Activated T-helper 9 cell treated with anti-CD3 and anti-CD28 coated beads, Interleukin-2, amount 50 U/mL, for 16 hours (primary cell): ENCODE measurements at places on chromosomes 5 and 9.

DNA sequence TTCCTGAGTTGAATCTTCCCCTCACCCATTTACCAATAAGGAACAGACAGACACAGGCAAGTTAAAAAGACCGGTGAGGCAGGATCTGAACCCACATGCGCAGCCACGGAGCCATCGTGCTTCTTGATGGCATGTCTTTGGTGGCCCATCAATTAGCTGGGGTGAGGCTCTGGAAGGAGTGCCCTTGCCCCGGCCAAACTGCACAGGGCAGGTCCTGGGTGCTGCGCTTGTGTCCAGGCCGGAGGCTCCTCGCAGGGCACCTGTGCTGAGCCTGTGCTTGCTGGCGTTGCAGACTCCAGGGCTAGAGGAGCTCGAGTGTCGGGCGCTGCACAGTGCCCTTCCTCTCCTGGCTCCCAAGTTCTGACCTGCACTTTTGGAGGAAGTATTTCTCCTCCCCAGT is 66.4 kb downstream of the PSMB7 start:
- no peak for DNase-seq

- DNase-seq, result no peak
Measured at GRCh38 chr9:111943200-111943599, 46.6 kb downstream of the UGCG start.

DNA sequence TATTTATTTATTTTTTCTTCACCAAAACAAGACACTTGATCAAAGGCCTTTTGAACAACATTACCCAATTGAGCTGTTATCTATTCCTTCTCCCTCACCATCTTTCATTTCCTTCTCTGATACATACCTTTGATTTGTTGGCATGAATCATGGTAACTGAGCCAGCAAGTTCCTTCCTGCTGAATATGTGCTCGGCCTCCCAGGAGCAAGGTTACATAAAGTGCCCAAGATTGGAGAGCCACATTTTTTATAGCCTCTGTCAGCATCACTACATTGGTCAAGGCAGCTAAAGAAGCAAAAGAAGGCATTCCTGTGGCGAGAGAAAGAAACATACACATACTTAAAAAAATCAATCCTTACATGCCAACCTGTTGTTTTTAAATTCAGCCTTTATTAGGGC is 369.6 kb downstream of the CYLC2 start:
- no peak for DNase-seq

- no peak for DNase-seq
Measured at GRCh38 chr5:87686975-87687374, 274.2 kb upstream of the CCNH start.

- DNase-seq, result no peak
Measured at GRCh38 chr5:141958113-141958512, at the start of gene PCDH12. TSS of gene PCDH12 (minus strand) at chr5:141958202. CDS start at chr5:141957851, 351 bp downstream.

- DNase-seq, result no peak
Measured at GRCh38 chr5:8474569-8474930, 605.6 kb downstream of the MTRR start.

- no peak for DNase-seq
Measured at GRCh38 chr9:21029661-21030060, 1.8 kb downstream of the HACD4 start.

- no peak for DNase-seq
Measured at GRCh38 chr5:142756576-142756975, 13.6 kb upstream of the ARHGAP26 start.

DNA sequence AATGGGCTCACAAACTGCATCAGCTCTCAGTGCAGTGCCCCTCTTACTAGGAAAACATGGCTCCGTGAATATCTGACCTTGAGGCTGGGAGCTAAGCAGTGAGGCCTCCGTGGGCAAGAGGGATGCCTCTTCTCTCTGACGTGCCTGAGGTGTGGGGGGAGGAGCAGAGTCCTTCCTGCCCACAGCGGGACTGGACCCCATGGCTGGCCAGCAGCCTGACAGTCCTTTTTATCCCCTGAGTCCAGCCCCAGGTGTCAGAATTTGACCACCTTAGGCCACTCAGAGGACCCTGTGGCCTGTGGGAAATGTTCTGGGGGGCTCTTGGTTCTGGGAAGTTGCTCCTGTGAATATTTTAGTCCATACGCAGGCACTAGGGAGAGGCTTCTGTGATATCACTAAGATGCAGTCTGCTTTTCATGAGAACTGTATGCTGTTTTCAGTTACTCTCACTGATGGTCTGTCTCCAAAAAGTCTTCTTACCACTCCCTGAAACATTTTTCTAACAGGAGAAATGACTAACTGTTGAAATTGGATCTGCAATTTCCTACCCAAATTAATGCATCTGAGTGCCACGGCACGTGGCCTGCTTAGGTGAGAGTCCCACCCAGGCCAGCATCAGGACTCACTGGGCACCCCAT is 23.4 kb downstream of the ANGPTL2 start:
- no peak for DNase-seq

DNA sequence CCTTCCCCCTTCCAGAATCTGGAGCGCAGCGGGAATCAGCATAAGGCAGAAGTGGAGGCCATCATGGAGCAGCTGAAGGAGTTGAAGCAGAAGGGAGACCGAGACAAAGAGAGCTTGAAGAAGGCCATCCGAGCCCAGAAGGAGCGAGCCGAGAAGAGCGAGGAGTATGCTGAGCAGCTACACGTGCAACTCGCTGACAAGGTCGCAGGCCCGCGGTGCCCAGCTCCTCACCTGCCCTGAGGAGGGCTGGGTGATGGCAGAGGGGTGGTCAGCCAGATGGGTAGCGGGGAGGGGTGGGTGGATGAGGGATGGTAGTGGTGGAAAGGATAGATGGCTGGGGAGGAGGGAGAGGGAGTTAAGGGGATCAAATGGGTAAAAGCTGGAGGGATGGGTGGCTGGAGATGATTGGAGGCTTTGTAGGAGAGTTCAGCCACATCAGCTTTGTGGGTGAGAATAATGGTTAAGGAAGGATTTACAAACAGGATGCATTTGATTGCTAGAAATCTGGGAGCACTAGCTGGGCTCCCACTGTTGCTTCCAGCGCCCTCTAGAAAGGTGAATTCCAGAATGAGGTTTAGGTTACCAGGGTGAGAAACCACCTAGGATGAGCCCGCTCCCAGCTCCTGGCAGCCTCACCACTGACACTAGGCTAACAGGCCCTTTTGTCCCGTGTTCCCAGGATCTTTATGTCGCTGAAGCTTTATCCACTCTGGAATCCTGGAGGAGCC is 19.7 kb upstream of the GLE1 start:
- DNase-seq, result no peak

DNA sequence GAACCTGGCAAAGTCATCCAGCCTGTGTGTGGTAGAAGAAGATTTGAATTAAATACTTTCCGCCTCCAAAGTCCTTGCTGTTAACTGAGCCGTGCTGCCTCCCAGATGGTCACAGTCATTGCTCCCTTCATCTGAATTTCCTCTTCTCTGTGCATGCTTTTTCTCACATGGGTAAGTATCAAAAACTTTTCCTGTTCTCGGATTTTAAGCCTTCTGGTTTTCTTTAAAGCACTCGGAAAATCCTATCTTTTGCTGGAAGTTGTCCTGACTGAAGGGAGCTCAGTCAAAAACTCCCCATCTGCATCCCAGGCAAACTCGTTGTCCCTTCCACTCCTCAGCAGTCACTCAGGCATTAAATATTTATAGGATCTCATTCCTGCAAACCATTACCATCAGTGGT is 290.0 kb upstream of the PIK3R1 start:
- no peak for DNase-seq

DNA sequence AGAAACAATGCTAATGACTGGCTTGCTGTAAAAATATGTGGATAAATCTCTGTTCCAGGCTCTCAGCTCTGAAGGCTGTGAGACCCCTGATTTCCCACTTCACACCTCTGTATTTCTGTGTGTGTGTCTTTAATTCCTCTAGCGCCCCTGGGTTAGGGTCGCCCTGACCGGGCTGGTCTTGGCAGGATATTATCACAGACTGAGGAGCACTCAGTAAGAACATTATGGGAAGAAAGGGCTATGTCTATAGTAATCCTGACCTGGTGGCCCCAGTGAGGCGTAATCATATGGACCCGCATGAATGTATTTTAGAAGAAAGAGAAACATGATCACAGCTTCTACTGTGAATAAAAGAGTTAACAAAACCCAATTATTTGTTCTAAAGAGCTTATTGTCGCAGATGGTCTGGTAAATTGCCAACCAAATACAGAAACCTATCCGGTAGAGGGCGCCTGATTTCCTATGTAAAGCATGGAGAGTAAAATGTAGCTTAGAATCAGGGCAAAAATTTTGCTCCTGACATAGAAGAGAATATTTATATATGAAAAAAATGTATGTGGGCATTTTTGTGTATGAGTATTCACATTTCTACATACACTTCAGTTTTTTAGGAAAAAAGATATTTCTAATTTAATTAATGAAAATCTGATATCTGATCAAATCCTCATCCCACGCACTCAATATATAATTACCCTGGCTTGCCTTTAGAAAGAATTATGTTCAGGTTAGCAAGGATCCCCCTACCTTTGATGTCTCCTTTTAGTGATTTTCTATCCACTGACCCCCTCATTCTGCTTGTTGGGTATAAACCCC is 5.8 kb upstream of the IFNA1 start:
- DNase-seq, result no peak

DNA sequence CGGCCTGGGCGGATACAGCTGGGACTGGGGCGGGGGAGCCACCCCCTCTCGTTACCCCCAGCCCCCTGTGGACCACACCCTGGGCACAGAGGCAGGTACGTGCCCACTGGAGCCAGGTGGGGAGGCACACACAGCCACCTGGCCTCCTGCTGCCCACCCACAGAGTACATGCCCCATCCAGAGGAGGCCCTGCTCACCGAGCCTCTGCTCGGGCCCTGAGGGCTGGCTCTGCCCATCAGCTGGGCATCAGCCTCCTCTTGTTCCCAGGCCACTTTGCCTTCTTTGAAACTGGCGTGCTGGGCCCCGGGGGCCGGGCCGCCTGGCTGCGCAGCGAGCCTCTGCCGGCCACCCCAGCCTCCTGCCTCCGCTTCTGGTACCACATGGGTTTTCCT is 6.3 kb downstream of the MAMDC4 start:
- DNase-seq, result no peak

DNA sequence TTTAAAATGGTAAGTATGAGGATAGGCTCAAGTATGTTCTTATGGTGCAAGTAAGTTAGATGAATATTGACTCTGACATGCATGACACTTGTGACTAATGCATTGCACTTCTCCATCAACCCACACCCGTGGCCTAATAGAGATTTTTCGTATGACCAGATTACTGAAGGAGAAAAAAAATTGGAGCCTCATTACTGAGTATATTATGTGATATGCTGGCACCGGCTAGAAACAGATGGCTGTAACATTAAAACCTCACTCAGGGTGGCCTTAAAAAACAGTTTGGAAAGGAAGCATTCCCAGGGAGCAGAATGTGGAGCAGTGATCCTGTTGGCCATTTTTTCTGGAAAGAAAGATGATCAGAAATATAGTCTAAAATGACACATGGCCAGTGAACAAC is 766.4 kb downstream of the PRELID2 start:
- no peak for DNase-seq

DNA sequence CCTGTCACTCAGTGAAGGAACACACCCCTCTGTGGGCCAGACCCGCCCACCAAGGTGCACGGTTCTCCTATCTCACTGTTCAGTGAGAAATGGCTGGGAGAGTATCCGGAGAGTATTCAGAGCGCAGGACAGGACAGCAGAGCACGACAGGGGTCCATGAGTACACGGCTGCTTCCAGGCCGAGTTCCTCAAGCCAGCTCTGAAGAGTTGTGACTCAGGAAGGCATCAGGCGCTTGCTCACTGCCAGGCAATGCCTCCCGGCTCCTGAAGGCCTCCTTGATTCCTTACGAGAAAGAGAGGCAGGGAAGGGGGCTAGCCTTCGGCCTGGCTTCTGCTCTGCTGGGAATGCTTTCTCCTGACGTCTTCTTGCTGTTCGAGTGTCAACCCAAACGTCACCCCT is 132.1 kb upstream of the PPP1R26 start:
- no peak for DNase-seq
